ENCODE measurements at places on chromosomes 16 and 17. TPM values are rescaled to one million over a fixed set of nuclear protein-coding genes. Genes with fewer than 3 reads are reported as not detected.
A peak's percentile ranks its signal among the peaks of the same experiment; 100 is the strongest.

Gene KRTAP9-2
- total RNA-seq = not detected

Gene TP53TG3F
- not detected for total RNA-seq

Gene COL1A1
- 127 TPM for total RNA-seq

Gene CCDC144A
- total RNA-seq = 0.20 TPM

Gene TP53TG3B
- not detected for total RNA-seq

Gene SLC9A5
- total RNA-seq = 2.1 TPM

Gene CACNG5
- total RNA-seq = not detected

Gene PIPOX
- 0.90 TPM for total RNA-seq

Gene RCVRN
- not detected for total RNA-seq

Gene PIRT
- 1.5 TPM for total RNA-seq

GRCh38 chr16:85733839-85734170 is 17.1 kb downstream of the C16orf74 start:
- DNase-seq = no peak

- DNase-seq = no peak
Measured at GRCh38 chr17:27628376-27628775, 2.6 kb upstream of the LGALS9 start.

DNA sequence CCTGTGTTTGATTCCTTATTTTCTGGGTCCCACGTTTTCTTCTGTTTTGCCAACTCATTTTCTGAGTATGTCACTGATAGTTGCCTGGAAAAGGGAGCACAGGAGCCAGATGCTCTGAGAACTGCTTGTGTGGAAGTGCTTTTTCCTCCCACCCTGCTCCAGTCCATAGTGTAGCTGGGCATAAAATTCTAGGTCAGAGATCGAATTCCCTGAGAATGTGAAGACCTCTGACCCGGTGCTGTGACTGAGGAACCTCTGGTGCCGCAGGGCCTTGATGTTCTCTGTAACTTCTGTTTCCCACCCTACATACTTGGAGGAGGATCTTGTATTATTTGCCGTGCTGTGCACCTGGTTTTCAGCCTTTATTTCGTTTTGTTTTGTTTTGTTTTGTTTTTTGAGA is 19.5 kb upstream of the CAPN15 start:
- DNase-seq = no peak

- DNase-seq = peak; percentile 83
Measured at GRCh38 chr17:15262291-15263205, 2.6 kb downstream of the PMP22 start.

DNA sequence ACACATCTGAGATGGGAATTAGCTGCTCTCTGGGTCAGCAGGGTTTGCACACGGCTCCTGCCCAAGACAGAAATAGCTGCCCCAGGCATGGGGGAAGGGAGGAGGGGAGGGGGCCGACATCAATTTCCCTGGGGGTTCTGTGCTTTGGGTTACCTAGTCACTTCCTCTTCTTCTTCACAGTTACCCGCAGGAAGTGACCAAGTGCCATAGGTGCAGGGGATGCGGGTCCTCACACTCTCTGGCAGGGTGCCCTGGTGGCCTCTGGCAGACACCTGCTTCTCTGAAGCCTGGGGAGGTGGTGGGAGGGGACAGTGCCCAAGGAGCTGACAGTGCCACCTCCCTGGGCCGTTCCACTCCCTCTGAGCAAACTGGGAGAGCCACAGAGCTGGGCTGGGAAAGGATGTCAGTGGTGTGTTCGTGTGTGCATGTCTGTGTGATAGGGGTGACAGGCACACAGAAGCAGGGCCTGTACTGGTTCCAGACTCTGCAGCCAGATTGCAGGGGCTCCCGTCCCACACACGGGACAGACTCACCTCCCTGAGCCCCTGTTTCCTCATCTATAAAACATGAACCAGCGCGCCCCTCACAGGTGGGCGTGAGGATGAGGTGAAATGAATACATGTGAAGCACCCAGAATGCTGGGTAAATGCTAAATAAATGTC is 18.2 kb downstream of the SCN4A start:
- DNase-seq = no peak

GRCh38 chr16:70715860-70716357 is 30.1 kb upstream of the MTSS2 start:
- DNase-seq = no peak

DNA sequence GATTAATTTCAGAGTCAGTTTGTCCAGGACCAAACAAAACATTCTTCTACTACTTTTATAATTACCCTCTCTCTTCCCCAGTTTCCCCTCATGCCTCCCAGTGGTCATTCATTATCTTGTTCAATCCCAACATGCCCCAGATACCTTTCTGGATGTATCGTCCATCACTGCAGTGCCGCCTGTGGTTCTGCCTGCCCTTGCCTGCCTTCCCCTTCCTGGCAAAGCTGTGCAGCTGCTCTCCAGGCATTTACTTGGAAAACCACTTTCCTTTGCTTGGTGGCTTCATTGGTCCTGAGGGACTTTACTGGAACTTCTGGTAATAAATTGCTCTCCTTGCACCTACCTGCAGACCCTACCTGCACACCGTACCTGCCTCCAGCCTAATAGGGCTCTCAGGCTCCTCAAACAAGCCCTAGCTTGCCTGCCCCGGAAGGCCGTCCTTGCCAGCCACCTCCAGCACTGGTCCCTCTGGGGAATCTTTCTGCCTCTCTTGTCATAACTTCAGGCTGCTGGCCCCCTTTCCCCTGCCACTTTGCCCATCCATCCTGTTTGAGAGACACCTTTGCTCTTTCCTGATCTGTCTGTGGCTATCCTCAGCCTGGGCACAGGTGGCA is 19.5 kb upstream of the MSI2 start:
- DNase-seq = no peak

GRCh38 chr16:89107203-89107582 is 13.5 kb downstream of the ACSF3 start:
- no peak for DNase-seq

DNA sequence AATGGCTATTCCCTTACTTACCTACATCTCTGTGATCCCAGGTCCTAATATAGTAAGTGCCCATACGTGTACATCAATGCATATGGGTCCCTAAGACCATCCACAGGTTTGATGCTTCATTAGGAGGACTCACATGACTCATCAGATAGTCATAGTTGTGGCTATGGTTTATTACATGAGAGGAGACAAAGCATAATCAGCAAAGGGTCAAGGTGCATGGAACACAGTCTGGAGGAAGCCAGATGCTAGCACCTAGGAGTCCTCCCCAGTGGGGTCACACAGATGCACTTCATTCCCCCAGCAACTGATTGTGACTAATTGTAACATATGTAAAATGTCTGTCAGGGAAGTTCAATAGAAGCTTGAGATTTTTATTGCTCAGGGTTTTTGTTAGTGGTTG is 42.8 kb downstream of the PHKB start:
- no peak for DNase-seq

DNA sequence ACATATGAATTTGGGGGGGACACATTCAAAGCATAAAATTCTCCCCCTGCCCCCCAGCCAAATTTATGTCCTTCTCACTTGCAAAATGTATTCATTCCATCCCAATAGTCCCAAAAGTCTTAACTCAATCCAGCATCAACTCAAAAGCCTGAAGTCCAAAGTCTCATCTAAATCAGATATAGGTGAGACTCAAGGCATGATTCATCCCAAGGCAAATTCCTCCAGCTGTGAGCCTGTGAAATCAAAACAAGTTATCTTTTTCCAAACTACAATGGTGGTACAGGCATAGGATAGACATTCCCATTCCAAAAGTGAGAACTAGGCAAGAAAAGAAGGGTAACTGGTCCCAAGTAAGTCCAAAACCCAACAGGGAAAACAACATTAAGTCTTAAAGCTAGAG is 5.9 kb upstream of the GOSR2 start:
- no peak for DNase-seq

GRCh38 chr17:68568581-68568980 is 32.6 kb downstream of the FAM20A start:
- no peak for DNase-seq

DNA sequence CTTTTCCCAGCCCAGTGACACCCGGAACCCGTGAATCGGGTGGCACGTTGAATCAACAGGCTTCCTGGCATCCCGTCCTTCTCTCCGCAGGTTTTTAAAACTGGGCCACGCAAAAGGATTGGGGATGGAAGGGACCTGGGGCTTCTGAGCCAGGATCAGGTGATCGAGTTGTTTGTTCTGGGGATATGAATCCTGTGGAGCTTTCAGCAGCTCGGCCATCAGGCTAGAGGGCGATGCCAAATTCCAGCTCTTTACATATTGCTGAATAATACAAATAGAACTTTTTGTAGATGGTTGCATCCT is 473 bp downstream of the SUPT6H start:
- DNase-seq = no peak

- no peak for DNase-seq
Measured at GRCh38 chr17:49132317-49132698, 261 bp upstream of the B4GALNT2 start.

DNA sequence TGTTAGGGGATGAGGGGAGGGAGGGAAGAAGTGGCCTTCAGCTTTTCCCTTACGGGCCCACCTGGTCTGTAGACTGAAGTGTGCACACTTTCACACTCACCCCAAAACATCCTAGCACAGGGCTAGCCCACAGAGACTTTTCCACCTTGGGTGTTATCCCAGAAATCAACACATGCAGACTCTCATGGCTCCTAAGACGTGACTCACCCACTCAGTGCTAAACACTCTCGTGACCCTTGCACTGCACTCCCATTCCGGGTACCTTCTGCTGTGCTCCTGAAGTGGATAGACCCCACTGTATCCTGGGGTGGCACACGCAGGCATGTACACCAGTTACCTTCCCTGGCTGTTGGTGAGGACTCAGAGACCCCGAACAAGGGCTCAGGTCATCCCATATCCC is 23.0 kb upstream of the ABCC3 start:
- DNase-seq = no peak

DNA sequence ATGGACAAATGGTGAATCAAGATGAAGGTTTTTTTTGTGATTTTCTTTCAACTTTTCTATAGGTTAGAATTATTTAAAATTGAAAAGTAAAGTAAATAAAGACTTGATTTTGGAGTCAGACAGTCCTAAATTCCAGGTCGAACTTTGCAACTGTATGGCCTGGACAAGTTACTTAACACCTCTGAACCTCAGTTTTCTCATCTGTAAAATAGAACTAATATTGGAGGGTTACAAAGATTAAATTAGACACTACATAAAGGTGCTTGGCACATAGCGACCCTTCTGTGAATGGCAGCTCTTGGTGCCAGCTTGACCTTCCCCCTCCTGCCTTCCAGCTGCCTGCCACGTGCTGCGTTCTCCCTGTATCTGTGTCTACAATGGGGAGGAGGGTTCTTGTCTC is 3.0 kb downstream of the RSAD1 start:
- DNase-seq = no peak

- DNase-seq = no peak
Measured at GRCh38 chr17:21072745-21073197, 30.0 kb upstream of the USP22 start.

- DNase-seq = no peak
Measured at GRCh38 chr17:9116861-9117568, 95.7 kb downstream of the NTN1 start.

- peak; percentile 96 for DNase-seq
Measured at GRCh38 chr17:43778337-43779144, at the start of gene DUSP3. Gene DUSP3, minus strand, starts transcription at chr17:43778977. Its CDS starts 53 bp downstream, at chr17:43778924.

- DNase-seq = no peak
Measured at GRCh38 chr16:51567911-51568310, 416.8 kb upstream of the SALL1 start.

DNA sequence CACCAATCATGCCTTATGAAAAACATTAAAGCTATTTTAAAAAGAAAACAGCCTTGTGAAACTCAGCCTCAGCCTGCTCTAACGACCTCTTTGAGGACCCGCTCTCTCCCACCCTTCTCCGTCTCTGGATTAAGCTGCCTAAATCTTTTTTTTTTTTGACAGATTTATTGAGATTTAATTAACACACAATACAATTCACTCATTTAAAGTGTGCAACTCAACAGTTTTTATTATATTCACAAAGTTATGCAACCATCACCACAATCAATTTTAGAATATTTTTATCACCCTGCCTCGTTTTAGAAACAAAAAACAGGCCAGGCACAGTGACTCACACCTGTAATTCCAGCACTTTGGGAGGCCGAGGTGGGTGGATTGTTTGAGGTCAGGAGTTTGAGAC is 8.4 kb downstream of the CDR2L start:
- DNase-seq = no peak

- DNase-seq = no peak
Measured at GRCh38 chr17:40281663-40282062, 6.0 kb upstream of the CDC6 start.

DNA sequence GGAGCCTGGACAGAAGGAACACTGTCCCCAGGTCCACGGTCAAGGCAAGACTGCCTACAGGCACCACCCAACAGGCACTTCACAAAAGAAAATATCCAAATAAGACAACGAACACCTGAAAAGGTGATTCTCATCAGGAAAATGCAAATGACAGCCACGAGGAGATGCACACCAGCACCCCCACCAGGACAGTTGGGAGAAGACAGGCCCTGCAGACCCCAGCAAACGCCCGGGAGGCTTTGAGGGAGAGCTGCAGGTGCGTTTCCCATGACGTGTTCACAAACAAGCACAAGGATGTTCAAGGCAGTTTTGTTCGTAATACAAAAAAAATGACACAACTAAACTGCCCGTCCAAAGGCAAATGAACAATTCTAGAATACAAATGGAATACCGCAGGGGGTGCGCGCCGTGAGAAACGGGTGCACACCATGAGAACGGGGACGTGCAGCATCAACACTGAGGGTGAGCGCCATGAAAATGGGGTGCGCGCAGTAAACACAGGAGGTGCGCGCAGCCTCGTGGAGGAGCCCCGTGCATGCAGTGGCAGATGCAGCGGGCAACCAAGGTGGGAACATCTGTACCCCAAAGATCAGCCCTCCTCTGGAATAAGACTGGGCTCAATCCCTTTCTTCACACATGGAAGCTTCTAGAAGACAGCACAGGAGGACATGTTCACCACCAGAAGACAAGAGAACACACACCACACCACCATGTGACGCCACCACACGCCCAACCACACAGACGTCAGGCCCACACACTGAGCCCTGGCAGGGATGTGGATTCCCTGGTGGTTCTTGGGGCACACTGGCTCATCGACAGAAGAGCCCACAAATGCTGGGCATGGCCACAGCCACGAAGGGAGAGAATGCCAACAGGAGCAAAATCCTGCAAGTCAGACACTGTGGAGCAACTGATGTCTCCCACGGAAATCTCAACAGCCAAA is 91.2 kb downstream of the ZNF778 start:
- no peak for DNase-seq

DNA sequence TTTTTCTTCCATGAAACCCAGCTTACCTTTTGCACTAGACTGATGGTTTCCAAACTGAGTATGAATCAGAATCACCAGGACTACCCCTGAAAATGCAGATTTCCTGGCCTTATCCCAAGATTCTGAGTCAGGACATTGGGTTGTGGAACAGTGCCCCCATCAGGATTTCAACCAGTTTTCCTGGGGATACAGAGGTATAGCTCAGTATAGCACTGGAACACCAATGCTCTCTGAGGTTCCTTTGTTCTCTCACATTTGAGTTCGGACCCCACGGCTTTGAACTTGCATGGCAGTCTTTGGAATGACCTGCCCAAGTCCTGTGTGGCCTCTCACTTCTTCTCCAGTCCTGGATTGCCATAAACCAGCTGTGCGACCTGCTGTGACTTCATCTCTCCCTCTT is 12.8 kb upstream of the CCL8 start:
- DNase-seq = no peak

- DNase-seq = no peak
Measured at GRCh38 chr16:63422715-63423114, 1386.5 kb upstream of the CDH8 start.
